NCI-H1105 treated with DMSO at 0.1 percent for 48 hours (cell line): ENCODE measurements at places on chromosomes 2 and 18.

- DNase-seq, result no peak
Observed at GRCh38 chr18:77749089-77749488, 499.4 kb downstream of the GALR1 start.

DNA sequence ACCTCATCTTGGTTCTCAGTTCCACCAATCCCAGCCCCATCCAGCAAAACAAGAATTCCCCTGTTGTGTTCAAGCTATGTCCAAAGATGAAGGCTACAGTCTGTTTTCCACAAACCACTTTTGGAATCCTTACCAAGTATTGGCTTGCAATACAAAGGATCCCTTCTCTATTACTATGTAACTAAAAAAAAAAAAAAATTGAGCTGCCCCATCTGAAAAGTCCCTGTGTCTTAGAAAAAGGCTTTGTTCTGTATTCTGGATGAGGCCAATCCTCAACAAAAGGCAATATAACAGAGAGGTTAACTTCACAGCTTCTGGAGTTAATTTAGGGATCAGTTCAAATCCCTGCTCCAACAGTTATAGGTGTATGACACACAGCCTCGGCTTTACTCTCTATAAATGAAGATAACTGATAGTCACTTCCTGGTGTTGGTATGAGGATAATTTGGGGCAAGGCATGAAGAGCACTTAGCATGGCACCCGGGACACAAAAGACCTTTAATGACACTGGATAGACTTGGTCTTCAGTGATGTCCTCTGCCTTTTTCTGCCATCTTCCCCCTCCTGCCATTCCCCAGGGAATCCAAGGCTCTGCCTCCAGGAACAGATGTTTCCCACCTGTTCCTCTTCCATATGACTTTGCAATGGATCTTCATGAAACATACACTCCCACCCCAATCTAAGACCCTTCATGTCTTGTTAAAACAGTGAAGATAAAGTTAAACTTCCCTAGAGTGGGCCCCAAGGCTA, 61.2 kb upstream of the ATL2 start:
- DNase-seq, result no peak

- DNase-seq, result no peak
Observed at GRCh38 chr18:44128365-44128764, 552.3 kb upstream of the SETBP1 start.

DNA sequence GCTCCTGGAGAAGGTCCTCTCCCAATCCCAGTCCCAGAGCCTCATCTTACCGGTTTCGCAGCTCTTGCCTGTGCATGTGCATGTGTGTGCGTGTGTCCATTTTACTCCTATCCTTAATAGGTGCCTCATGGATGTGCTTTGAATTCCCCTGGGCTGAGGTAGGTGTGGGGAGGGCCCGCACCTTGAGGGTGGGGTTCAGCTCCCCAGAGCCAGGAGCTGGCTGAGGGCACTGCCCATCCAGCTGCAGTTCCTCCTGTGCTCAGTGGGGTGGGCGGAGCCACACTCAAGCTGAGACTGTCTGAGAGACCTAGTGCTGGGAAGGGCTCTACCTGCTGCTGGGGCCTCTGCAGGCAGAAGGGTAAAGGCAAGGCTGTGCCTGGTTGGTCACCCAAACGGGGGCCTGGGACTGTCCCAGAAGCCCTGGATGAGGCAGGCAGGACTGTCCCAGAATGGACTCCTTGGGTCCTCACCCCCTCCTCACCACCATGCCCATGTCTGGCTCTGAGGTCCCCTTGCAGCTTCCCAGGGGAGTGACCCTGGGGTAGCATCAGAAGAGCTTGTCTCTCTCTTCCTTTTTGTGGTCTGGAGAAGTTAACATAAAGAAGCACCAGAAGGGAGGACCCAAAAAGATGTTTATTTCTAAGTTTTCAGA, 8.9 kb downstream of the GDF7 start:
- no peak for DNase-seq

DNA sequence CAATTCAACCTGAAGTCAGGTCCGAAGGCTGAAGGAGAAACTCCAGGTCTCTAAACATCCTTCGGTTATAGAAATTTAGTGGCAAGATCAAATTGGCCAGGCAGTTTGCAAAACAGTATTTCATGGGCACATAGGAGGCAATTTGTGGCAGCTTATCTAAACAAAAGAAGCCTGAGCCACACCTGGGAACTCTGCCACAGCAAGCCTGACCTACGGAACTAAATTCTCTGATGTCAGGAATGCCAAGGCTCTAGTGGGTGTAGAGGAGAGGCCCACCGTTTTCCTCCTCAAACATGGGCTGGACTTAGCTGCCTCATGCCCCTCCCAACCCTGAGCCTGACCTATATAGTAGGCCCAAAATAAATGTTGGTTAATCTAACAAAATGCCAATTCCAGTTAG, 16.0 kb downstream of the SATB2 start:
- DNase-seq, result no peak
